ENCODE measurements at places on chromosomes 1 and 21. TPM values are rescaled to one million over a fixed set of nuclear protein-coding genes. Genes with fewer than 3 reads are reported as not detected.

GRCh38 chr1:14975119-14975518 lies 178.4 kb upstream of the TMEM51 start:
- DNase-seq, result no peak
- no peak overlapping the region for H3K27ac ChIP-seq
- no peak overlapping the region for H3K4me3 ChIP-seq
- H3K27me3 ChIP-seq, result peaks cover 3% of the 10 kb centered on the region
- H3K4me1 ChIP-seq, result peaks cover 7% of the 10 kb centered on the region

GRCh38 chr1:6658359-6659060 lies 33.8 kb downstream of the THAP3 start:
- no peak for DNase-seq
- peaks cover 18% of the 10 kb centered on the region for H3K36me3 ChIP-seq
- no peaks in the 10 kb centered on the region for H3K4me1 ChIP-seq

DNA sequence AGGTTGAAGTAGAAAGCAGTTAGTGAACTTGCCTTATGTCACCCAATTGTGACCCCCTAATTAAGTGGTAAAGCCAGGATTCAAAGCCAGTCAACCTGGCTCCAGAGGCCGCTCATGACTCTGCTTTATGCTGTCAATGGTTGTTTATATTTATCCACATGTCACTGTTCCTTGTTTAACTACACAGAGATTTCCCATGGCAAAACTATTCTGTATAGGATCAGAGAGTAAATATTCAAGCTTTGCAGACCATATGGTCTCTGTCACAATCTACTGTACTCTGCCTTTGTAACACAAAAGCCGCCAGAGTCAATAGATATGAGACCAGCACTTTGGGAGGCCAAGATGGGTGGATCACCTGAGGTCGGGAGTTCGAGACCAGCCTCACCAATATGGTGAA lies 371.7 kb upstream of the PTBP2 start:
- no peaks in the 10 kb centered on the region for H3K27me3 ChIP-seq
- DNase-seq, result no peak
- no peak overlapping the region for H3K4me3 ChIP-seq

Gene SLC1A7
- 4.8 TPM for polyA plus RNA-seq

Gene CLDN17
- not detected for polyA plus RNA-seq

Data from immature natural killer cell (primary cell).